A172 (cell line): ENCODE measurements at places on chromosomes 6 and 20. TPM values are rescaled to one million over a fixed set of nuclear protein-coding genes. Genes with fewer than 3 reads are reported as not detected.

GRCh38 chr6:125789576-125790357 lies 993 bp upstream of the NCOA7 start:
- DNase-seq, result peak; percentile 47

- DNase-seq, result no peak
Observed at GRCh38 chr6:16885411-16886160, 124.3 kb upstream of the ATXN1 start.

Gene SEMG1
- not detected in 2 replicates for total RNA-seq

DNA sequence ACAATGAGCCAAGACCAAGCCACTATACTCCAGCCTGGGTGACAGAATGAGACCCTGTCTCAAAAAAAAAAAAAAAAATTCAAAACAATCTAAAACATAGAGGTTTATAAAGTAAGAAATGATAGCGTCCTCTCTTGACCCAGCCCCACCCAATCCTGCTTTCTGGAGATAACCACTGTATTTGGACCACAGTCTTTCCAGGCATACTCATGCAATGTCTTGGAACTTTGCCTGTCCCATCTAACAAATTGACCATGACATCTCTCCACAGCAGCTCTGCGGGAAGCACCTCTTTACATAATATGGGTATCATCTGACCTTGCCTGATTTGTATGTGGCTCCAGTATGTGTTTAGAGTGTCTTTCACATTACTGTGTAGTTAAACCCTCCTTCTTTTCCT lies 9.1 kb upstream of the SHLD1 start:
- DNase-seq, result peak; percentile 62

Gene AHCY
- total RNA-seq, result 220 and 225 TPM in 2 replicates

Gene SLC22A3
- 0.10 TPM in 1 of 2 replicates, not detected in the other for total RNA-seq

Gene LIN28B
- not detected in 2 replicates for total RNA-seq

GRCh38 chr6:169425628-169426370 lies 172.2 kb upstream of the THBS2 start:
- no peak for DNase-seq

- no peak for DNase-seq
Observed at GRCh38 chr6:166784691-166785090, 157.6 kb upstream of the RPS6KA2 start.

Gene CD40
- total RNA-seq, result not detected in 2 replicates

GRCh38 chr6:159761873-159762680 lies at the start of gene ACAT2:
TSS of gene ACAT2 (plus strand) at chr6:159762045. CDS start at chr6:159762088, 43 bp downstream.
- peak; percentile 87 for DNase-seq
